ENCODE measurements at places on chromosomes 5 and 9. TPM values are rescaled to one million over a fixed set of nuclear protein-coding genes. Genes with fewer than 3 reads are reported as not detected.
A peak's percentile ranks its signal among the peaks of the same experiment; 100 is the strongest.

DNA sequence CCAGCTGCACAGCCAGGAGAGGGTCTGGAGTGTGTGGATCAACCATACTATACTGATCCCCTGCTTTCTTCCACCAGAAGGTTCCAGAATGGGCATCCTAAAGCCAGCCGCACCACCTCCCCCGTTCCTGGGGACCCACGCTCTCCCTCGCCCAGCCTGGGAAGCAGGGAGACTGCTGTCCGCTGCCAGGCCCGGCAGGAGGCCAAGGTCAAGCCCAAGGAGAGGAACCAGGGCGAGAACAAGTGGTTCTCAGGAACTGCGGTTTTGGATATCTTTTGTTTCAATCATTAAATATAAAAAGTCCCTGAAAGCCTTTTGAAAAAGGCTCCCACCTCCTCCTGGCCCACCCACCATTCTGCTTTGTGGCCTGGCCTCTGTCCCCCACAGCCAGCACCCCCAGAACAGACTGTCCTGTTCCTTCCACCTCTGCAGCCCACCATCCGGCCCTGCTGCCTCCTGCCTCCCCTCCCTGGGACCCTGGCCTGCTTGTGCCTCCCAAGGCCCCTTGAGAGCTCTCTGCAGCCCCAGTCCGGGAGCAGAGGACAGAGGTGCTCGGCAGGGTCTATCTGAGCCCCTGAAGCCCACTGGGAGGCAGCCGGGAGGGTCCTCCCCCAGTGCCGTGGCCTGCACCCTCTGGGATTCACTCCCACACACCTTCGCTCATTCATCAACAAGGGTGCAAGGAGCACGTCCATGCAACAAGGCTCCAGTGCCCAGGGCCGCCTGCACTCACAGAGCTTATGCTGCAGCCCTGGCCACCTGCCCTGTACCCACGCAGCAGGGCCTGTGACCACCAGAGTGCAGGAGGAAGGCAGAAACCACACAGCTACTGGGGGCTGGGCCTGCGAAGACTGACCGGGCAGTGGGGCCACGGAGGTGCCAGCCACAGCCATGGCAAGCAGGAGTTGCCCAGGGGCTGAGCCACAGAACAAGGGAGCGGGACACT is 614 bp upstream of the LCN6 start:
- no peak overlapping the region for H3K27ac ChIP-seq
- H3K4me3 ChIP-seq = no peak overlapping the region
- H3K36me3 ChIP-seq = no peaks in the 10 kb centered on the region
- no peak for DNase-seq

DNA sequence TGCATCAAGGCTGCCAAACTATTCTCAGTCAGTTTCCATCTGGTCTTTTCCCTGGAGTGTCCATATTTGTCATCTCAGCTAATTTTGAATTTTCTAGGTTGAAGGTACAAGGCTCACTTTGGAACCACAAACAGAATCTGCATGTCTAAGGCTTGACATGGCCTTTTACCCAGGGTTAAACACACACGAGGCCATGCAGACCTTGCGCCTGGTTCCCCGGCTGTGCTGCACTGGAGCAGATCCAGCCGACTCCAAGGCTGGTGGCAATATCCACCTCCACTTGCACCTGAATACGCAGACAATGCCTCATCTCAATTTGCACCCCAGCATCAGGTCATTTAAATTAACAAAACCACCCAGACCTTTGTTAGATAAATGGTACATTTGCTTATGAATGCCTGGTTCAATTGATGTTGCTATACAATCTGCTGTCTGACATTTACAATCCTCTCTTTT is 276.2 kb downstream of the HSPA4 start:
- H3K4me3 ChIP-seq = no peak overlapping the region
- H3K27me3 ChIP-seq = no peaks in the 10 kb centered on the region
- no peaks in the 10 kb centered on the region for H3K36me3 ChIP-seq
- no peak for DNase-seq
- H3K27ac ChIP-seq = no peak overlapping the region
- H3K4me1 ChIP-seq = no peaks in the 10 kb centered on the region

GRCh38 chr5:121962347-121962670 is 534 bp downstream of the SRFBP1 start:
- H3K27ac ChIP-seq = peak overlapping the region; percentile 69
- peak overlapping the region; percentile 77 for H3K4me3 ChIP-seq
- no peaks in the 10 kb centered on the region for H3K36me3 ChIP-seq
- DNase-seq = no peak
- H3K4me1 ChIP-seq = peaks cover 15% of the 10 kb centered on the region

GRCh38 chr5:83731638-83732037 is 11.0 kb upstream of the HAPLN1 start:
- no peak for DNase-seq
- no peaks in the 10 kb centered on the region for H3K4me1 ChIP-seq
- no peaks in the 10 kb centered on the region for H3K36me3 ChIP-seq
- H3K4me3 ChIP-seq = no peak overlapping the region
- H3K27ac ChIP-seq = no peak overlapping the region

SRD5A1 gene
- 80.4 TPM for total RNA-seq

GHR gene
- 16.9 TPM for total RNA-seq

SCGB3A1 gene
- total RNA-seq = 7.8 TPM

EXD3 gene
- total RNA-seq = 10.1 TPM

All from suprapubic skin (tissue), 4 donors.